ENCODE measurements at places on chromosomes 16 and 17. TPM values are rescaled to one million over a fixed set of nuclear protein-coding genes. Genes with fewer than 3 reads are reported as not detected.

IL17C gene
- total RNA-seq: not detected

KCTD2 gene
- total RNA-seq: 24.1 TPM

- DNase-seq: no peak
These were observed 16.8 kb downstream of the ZNF750 start for GRCh38 chr17:82823004-82823403.

DNA sequence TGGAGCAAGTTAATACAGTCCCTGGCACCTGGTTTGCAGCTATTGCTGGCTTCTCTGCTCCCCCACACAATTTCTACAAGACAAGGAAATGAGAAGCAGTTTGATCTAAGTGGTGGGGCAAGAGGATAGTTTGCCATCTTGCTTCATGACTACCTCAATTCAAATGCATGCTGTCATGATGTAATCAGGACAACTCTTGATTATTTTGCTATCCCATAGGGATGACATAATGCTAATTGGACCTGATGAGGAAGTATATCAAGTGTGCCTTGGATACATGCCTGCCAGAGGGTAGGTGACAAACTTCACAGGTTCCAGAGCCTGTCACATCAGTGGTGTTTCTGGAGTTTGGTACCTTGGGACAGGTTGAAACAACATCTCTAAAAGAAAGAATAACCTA is 40.9 kb downstream of the SLFN5 start:
- DNase-seq: no peak

DNA sequence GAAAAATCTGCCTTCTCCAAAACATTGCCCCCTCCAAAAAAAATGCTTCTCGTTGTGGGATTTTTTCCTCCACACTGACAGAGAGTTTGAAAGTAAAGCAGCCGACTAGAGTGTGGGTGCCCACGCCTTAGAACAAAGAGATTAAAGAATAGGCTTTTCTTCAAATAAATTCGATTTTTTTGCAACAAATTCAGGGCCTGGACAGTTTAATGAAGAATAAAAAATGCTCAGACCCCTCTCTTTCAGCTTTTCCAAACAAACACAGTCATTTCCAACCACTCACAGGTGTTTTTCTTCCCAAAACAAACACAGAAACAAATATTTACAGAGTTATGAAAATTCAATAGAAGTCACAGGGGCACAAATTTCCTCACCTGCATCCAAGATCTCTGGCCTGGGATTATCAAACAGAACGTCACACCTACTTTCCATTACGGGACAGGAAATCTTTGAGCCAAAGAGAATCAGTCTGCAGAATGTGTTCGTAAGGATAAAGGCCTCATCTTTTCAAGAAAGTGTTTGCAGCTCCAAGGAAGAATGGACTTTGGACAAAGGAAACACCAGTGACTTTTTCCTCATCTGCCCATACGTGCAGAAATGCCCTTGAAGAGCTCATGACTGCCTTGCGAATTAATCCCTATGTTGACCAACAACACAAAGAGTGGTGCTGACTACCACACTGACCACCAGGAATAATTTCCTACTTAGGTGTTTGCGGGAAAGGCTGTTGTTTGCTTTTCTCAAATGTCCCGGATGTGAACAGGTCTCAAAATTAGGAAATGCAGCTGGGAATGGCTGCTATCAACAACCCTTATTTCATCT is 31.3 kb upstream of the TOX3 start:
- no peak for DNase-seq

TBC1D3E gene
- total RNA-seq: not detected

CSF3 gene
- not detected for total RNA-seq

SALL1 gene
- total RNA-seq: not detected

- peak; percentile 87 for DNase-seq
These were observed 5.5 kb upstream of the KIF22 start for GRCh38 chr16:29784901-29785500.

ZNF423 gene
- total RNA-seq: 7.8 TPM

GRCh38 chr17:48554412-48555257 is 9.7 kb upstream of the HOXB2 start:
- no peak for DNase-seq

DNA sequence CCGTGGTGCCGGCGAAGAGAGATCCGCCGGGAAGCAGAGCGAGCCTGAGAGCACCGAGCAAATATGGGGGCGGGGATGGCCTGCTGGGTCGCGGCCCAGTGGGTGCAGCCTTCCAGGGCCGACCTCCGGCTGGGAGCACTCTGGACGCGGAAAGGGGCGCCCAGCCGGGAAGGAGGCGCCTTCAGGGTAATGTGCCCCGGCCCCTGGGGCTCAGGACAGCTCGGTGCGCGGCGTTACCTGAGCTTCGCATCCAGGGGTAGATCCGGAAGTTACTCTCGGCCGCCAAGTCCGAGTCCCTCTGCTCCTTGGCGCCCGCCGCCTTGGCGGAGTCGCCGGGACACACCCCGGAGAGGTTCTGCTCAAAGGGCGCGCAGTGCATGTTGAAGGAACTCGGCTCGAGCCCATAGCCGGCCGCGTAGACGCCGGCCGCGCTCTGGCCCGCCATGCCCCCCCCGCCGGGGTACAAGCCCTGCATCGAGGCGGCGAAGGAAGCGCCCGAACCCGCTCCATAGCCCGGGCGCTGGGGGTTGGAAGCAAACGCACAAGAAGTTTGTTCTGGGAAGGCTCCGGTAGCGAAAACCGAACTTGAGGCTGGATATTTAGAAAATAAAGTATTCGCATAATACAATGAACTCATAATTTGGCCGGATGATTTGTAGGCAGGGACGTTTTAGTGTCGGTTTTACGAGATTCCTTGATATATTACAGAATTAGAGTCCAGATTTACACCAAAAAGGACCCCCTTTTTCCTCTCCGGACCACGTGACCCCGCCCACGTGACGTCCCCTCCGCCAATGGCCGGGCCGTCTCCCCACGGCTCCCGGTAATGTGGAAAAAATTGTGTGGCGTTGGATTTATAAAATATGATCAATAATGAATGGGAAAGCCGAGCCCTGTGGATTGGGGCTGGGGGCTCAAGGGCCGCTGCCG is at the start of gene HOXB7:
Gene HOXB7, minus strand, starts transcription at position 736 of the 930 bp plus-strand sequence. Its CDS starts 99 bp downstream, at position 637.
- peak; percentile 75 for DNase-seq

SOX9 gene
- total RNA-seq: 7.3 TPM

KRTAP4-1 gene
- total RNA-seq: not detected

GRCh38 chr16:11800382-11800718 is 3.3 kb upstream of the ZC3H7A start:
- DNase-seq: no peak

- no peak for DNase-seq
These were observed 23.7 kb downstream of the ZC3H18 start for GRCh38 chr16:88593910-88594309.

GRCh38 chr17:1177016-1177700 is 2.6 kb downstream of the ABR start:
- no peak for DNase-seq

TP53TG3 gene
- total RNA-seq: 0.77 TPM

- peak; percentile 66 for DNase-seq
These were observed 250.3 kb downstream of the ZFHX3 start for GRCh38 chr16:72797621-72798020.

- no peak for DNase-seq
These were observed 9.5 kb upstream of the UNK start for GRCh38 chr17:75774991-75775668.

TEKT1 gene
- total RNA-seq: not detected

CACNG5 gene
- total RNA-seq: not detected

DNA sequence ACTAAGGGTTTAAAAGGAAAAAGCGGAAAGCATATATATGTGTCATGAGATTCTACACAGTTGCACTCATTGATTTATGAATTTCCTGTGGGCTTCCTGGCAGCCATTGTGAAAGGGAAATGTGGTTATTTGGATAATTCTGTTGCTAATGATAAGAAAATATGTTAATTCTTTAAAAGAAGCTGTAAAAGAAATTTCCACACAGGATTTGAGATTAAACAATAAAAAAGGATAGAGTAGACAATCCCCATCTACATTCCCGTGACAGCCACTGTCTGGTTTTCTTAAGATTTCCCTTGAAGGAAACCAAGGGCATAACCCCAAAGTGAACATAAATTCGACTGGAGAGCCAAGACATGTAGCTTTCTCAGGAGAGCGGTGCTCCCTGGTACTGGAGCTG is 397.5 kb downstream of the CPPED1 start:
- DNase-seq: no peak

DNA sequence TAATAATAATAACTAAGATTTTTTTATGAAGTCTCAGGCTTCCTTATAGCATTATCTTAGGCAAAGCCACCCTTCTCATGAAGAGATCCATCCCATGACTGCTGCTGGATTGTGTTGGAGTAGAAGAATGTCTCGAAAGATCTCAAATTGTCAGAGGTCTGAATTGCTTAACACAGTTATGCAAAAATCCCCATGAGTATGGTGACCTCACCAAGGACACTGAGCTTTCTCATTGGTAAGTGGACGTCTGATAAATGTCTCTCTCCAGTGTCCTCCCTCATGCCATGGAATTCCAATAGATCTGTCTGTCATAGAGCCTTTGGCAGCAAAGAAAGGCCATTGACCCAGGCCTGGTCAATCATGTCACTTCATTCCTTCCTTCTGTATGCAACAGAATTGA is 264.5 kb downstream of the CDH11 start:
- no peak for DNase-seq

DNA sequence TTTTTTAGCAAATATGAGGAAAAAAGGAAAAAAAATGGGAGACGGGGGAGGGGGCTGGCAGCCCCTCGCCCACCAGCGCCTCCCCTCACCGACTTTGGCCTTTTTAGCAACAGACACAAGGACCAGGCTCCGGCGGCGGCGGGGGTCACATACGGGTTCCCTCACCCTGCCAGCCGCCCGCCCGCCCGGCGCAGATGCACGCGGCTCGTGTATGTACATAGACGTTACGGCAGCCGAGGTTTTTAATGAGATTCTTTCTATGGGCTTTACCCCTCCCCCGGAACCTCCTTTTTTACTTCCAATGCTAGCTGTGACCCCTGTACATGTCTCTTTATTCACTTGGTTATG is 1.2 kb upstream of the TMEM88 start:
- DNase-seq: peak; percentile 34

FOXL1 gene
- total RNA-seq: 0.32 TPM
